ENCODE measurements at places on chromosomes 3 and 15.

DNA sequence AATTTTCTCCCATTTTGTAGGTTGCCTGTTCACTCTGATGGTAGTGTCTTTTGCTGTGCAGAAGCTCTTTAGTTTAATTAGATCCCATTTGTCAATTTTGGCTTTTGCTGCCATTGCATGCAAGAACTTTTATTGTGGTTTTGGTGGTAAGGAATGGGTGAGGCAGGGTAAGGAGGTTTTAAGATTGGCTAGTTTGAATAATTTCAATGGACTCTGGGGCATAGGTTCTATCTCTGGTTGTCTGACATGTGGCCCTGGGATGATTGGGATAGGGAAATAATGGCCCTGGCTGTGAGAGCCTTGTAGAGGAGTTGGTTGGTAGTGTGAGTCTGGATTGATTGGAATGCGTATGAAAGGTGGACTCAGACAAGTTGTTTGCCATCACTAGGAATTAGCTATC lies 38.0 kb downstream of the SEC22A start:
- DNase-seq: no peak

GRCh38 chr3:172098698-172099494 lies 59.5 kb downstream of the FNDC3B start:
- DNase-seq: no peak

GRCh38 chr3:23183731-23184130 lies 19.4 kb upstream of the UBE2E2 start:
- no peak for DNase-seq

DNA sequence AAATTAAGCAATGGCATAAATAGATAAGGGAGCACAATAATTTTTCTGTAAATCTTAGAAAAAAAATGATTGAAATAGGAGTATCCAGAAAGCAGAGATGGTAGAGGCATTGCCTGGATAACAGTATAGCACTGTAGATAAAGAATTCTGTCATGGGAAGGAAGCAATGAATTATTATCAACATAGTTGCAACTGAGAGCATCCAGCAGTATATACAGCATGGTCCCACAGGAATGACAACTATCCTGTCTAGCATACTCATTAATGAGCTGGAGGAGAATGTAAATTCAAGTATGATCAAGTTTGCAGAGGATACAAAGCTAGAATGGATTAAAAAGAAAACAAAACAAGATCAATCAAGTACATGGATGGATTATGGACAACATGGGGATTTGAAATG lies 90.8 kb downstream of the DPH6 start:
- no peak for DNase-seq

- no peak for DNase-seq
Measured at GRCh38 chr3:145326666-145327065, 834.3 kb downstream of the PLOD2 start.

GRCh38 chr15:85463276-85463892 lies 83.0 kb downstream of the AKAP13 start:
- DNase-seq: no peak

- DNase-seq: no peak
Measured at GRCh38 chr3:87227835-87228144, 681 bp downstream of the CHMP2B start.

GRCh38 chr3:123686251-123686650 lies 101.4 kb upstream of the HACD2 start:
- DNase-seq: peak; percentile 62

DNA sequence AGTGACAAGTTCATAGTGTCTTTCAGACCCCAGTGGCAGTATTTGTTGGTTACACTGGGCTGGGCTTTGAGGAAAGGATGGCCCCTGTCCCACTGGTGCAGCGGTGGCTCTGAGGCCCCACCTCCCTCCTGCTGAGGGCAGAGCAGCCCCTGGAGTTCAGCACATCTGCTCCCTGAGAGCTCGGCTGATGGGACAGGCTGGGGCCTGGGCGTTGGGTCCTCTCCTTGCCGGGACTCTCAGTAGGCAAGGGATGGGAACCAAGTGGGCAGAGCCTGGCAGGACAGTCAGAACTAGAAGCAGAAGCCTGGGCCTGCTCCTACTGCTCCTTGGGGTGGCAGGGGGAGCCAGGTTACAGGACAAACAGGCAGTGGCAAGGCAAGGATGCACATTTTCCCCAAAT lies 114.5 kb downstream of the NUP210 start:
- DNase-seq: no peak

- DNase-seq: no peak
Measured at GRCh38 chr3:171373711-171374110, 86.5 kb downstream of the TNIK start.

GRCh38 chr3:56347219-56347871 lies 120.9 kb downstream of the ERC2 start:
- DNase-seq: no peak

- no peak for DNase-seq
Measured at GRCh38 chr3:243356-243725, 46.8 kb downstream of the CHL1 start.

DNA sequence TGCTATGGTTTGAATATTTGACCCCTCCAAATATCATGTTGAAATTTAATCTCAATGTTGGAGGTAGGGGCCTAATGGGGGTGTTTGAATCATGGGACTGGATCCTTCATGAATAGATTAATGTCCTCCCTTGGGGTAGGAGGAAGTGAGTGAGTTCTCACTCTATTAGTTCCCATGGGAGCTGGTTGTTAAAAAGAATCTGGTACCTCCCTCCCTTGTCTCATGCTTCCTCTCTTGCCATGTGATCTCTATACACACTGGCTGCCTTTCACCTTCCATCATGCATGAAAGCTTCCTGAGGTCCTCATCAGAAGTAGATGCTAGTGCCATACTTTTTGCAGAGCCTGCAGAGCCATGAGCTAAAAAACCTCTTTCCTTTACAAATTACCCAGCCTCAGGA lies 177.7 kb upstream of the MCTP2 start:
- DNase-seq: no peak

- DNase-seq: no peak
Measured at GRCh38 chr3:25476639-25477038, 48.6 kb downstream of the RARB start.

GRCh38 chr15:58771621-58772250 lies 634 bp downstream of the MINDY2 start:
- DNase-seq: peak; percentile 58

DNA sequence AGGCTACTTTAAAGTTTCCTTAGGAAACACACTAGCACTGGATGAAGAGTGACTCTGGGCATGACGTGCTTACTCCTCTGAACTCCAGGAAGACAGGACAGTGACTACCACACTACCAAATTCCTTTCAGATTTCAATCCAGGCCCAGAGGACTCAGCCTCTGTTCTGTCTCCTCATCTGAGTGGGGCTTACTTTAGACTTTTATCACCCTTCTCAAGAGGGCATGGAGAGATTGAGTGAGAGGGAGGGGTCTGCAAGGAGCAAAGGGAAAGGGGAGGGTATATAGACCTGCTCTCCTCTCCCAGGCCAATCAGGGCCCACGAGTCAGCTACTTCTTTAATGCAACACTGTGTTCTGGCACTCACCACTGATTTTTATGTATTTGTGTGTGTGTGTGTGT lies 29.4 kb upstream of the RSL24D1 start:
- DNase-seq: no peak

DNA sequence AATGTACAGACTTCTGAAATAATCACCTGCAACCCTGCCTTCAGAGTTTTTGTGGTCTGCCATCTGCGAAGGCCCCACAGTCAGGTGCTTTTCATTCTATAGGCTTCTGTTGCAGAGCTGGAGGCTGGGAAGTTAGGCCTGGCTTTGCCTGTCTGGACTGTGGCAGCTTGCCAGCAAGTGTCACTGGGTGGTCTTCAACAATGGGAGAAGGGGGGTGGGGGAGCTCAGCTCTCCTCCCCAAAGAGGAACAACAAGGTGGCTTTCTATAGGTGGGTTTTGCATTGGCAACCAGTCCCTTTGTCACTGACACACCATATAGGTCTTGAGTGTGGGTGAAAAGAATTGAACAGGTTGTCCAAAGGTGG lies 7.3 kb downstream of the BOC start:
- no peak for DNase-seq

GRCh38 chr15:68053001-68053400 lies 1.1 kb upstream of the PIAS1 start:
- no peak for DNase-seq

DNA sequence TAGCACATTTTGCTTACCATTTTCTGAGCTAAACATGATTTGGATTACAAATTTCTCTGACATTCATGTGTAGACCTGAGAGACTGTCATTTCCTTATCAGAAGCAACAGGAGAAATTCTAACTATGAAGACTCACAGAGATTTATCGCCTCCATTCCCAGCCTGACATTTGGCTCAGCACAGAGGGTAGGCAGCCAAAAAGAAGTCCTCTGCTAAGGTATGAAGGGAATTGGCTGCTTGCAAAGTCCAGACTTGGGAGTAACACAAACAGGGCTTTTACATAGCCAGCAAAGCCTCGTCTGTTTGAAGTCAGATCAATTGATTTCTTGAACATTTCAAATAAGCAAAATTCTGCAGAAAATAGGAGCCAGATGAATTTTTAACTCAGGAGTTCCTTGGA lies 57.0 kb upstream of the CMSS1 start:
- no peak for DNase-seq

- DNase-seq: no peak
Measured at GRCh38 chr3:9021271-9022009, 58.2 kb upstream of the RAD18 start.

- no peak for DNase-seq
Measured at GRCh38 chr15:43187544-43188155, 2.4 kb downstream of the CCNDBP1 start.

DNA sequence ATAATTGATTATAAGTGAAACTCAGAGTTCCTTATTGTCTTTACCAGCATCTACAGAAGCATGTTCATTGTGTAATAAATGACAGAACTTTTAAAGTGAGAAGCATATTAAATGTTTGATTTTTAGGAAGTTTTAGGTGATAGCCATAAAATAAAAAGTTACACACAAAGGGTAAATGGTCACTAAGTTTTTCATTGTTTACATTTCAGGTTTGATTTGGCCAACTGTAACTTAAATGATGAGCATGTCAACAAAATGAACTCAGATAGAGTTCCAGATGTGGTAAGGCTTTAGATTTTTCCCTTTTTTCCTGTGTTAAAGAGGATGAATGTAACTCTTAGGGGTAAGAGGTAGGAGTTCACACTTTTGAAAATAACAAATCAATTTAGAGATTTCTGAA lies 25.9 kb downstream of the NMD3 start:
- DNase-seq: no peak

DNA sequence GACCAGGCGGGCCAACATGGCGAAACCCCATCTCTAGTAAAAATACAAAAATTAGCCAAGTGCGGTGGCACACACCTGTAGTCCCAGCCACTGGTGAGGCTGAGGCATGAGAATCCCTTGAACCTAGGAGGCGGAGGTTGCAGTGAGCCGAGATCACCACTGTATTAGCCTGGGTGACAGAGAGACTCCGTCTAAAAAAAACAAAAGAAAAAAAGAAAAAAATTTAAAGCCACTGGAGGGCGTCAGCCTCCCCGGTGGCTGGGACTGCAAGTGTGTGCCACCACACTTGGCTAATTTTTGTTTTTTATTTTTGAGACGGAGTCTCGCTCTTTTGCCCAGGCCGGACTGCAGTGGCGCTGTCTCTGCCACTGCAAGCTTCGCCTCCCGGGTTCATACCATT lies 7.9 kb downstream of the RTF1 start:
- DNase-seq: no peak

DNA sequence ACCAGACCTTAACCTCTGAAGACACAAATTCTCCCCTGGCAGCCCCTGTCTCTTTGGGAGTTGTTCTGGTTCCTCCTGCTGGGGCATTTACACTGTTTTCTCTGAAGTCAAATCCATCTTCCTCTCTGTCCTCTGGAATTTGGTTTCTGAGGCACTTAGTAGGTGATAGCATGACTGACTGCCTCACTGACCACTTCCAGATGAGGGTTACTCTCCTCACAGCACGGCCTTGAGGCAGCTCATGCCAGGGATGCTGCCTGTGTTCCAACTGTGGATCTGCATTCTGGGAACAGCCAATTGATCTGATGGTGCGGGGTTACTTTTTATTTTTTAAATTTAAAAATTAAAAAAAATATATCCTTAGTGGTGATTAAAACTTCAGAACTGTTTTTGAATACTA lies 140.9 kb upstream of the ROPN1 start:
- DNase-seq: no peak

GRCh38 chr15:71048913-71049675 lies 66.2 kb upstream of the THSD4 start:
- DNase-seq: no peak

DNA sequence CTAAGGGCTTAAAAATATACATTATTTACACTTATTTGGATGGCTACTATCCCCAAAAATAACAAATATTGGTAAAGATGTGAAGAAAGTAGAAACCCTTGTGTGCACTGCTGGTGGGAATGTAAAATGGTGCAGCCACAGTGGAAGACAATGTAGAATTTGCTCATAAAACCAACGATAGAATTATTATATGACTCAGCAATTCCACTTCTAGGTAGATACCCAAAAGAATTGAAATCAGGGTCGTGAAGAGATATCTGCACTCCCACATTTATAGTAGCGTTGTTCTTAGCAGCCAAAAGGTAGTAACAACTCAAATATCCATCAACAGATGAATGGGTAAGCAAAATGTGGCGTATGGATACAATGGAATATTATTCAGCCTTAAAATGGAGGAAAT lies 181.6 kb upstream of the UBE3A start:
- no peak for DNase-seq

GRCh38 chr3:25944329-25944728 lies 154.4 kb downstream of the OXSM start:
- no peak for DNase-seq

DNA sequence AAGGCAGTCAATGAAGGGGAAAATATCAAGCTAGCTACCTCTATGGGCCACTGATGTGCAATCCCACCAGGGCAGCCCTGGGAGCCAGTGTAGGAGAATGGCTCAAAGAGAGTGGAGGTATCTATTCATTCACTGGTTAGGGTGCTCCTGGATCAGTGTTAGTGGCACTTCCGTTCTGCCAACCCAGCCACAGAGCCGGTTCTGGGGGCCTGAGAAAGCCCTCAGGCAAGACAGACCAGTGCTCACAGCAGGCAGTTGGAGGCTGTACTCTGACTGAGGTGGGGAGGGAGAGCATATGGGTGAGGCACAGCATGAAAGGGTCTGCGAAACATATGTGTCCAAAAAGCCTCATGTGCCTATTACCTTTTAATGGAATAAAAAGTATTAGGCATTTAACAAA lies 109.3 kb downstream of the KCNMB2 start:
- DNase-seq: no peak

- DNase-seq: no peak
Measured at GRCh38 chr3:118980832-118981231, 53.8 kb downstream of the IGSF11 start.

DNA sequence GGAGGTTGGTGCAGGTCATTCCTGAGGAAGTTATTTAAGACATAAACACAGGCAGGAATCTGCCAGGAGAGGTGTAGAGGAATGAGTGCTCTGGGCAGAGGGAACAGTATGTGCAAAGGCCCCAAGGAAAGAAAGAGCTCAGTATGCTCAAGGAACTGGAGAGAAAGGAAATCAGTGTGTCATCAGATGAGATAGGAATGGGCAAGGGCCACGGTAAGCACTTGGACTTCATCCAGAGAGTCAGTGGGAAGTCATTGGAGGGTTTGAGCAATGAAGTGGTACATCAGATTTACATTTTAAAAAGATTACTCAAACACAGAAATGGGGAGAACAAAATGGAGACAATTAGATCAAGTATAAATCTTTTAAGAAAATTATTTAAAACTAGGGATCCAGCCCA lies 272.2 kb downstream of the ADAMTSL3 start:
- DNase-seq: no peak

- DNase-seq: no peak
Measured at GRCh38 chr15:85035980-85036379, 54.3 kb downstream of the PDE8A start.

Measured in left hindlimb (tissue), 1 donor.